ENCODE measurements at places on chromosomes 2 and 18.
A peak's percentile ranks its signal among the peaks of the same experiment; 100 is the strongest.

DNA sequence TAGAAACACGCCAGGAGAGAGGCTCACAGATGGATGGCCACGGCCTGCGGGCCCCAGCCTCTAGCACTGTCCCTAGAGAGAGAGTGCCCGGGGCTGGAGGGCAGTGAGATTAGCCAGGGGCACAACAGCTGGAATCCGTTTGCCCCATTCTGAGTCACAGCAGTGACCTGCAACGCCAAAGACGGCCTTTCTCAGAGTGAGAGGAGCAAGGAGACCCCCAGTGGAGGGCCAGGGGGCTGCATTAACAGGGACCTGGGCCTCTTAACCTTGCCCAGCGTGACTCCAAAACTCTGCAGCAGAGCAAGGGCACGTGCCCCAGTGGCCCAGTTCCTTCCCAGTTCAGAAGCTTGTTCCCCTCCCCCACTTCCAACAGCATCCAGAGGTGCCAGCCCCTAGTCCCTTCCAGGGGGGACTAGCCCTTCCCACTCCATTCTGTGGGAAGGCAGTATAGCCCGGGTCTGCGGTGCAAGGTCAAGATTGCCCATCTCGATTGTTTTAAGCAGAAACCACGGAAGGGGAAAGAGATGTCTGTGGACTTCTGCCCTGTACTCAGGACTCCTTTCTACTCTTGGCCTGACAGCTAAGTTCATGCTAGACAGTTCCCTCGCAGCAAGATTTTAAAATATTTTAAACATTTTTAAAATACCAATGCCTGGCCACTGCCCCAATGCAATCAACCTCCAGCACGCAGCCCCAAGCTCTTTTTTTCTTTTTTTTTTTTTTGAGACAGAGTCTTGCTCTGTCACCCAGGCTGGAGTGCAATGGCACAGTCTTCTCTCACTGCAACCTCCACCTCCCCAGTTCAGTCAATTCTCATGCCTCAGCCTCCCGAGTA lies 50.9 kb upstream of the BIN1 start:
- DNase-seq: no peak

DNA sequence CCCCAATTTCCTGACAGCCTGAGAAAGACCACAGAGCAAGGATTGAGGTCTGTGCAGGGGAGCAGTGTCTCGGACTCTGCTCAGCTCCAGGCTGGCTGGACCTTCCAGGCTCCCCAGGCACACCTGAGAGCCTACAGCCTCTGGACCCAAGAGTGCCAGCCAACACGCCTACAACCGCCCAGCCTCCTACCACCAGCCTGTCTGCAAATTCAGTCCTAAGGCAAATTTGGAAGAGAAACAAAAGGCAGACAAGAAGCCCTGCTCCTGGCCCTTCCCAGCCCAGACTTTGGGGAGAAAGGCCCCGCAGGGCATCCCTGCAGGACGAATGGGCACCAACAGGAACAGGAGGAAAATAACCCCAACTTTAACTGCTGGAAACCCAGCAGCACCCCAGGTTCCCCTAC lies 1.9 kb downstream of the HS6ST1 start:
- DNase-seq: no peak

GRCh38 chr2:224551693-224552092 lies 33.5 kb downstream of the CUL3 start:
- DNase-seq: no peak

- DNase-seq: no peak
Observed at GRCh38 chr2:210157526-210157925, 13.7 kb downstream of the KANSL1L start.

- no peak for DNase-seq
Observed at GRCh38 chr2:11011359-11011758, 99.6 kb downstream of the KCNF1 start.

GRCh38 chr2:128615571-128615970 lies 296.9 kb upstream of the HS6ST1 start:
- no peak for DNase-seq

GRCh38 chr2:160911258-160911657 lies 249.0 kb upstream of the TANK start:
- DNase-seq: peak; percentile 58

GRCh38 chr18:58860747-58861231 lies 3.9 kb upstream of the ZNF532 start:
- DNase-seq: no peak

DNA sequence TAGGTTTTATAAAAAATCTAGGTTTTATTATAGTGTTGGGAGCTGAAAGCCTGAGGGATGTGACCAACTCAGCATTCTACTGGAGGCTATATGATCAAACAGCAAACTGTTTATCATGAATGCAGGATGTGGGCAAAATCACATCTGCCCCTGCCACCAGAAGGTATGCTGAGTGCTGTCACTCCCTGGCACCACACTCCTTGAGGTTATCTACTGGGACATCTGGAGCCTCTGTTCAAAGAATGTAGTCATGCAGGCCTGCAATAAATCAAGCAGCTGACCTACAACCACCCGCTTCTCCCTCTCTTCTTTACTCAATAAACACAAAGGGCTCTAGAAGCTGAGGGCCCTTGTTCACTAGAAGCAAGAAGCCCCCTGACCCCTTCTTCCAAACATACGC lies 328.4 kb upstream of the DDX18 start:
- DNase-seq: no peak

DNA sequence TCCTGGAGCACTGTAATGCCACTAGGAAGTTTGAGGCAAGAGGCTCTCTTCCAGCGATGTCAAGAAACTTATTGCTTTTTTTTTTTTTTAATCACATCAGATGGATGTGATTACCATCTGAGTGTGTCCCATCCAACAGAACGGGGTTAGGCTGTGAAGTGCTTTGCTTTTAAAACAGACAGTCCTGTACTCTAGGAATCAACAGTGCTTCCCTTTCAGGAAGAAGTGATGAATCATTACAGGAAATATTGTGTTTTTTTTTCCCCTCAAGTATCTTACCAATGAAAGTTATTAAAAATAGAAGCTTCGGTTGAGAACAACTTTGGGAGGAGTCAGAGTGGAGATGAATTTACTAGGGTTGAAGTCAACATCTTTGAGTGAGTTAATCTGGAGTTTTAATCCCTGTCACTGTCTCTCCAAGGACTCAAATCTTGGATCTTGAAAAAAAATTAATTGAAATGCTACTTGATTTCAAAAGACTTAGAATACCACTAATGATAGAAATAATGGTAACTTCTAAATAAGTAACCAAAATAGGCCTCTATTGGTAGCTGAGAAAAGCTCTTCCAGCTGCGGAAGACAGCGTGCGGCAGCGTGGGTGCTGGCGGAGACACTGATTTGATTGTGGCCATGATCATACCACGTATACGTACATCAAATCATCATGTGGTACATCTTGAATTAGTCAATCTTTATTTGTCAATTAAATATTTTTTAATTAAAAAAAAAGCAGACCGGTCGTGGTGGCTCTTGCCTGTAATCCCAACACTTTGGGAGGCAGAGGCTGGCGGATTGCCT lies 45.5 kb downstream of the GATA6 start:
- peak; percentile 76 for DNase-seq

DNA sequence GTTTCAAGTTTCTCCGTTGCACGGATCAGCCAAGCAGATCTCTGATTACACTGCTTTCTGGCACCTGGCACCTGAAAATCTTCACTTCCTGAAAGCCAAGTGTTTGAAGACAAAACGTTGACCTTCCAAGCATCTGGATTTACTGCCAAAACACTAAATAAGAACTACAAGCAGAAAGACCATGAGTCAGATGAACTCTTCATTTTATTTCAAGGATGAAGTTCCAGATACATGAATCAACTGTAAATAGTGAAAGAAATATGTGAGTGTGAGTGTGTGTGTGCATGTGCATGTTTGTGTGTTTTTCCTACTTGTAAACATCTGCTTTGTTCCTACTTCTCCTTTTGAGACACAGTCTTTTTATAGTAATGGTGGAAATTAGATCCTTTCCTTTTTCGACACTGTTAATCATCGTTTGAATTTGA lies 60.0 kb upstream of the DTNA start:
- no peak for DNase-seq

GRCh38 chr2:239152916-239153305 lies 247.9 kb downstream of the HDAC4 start:
- no peak for DNase-seq

DNA sequence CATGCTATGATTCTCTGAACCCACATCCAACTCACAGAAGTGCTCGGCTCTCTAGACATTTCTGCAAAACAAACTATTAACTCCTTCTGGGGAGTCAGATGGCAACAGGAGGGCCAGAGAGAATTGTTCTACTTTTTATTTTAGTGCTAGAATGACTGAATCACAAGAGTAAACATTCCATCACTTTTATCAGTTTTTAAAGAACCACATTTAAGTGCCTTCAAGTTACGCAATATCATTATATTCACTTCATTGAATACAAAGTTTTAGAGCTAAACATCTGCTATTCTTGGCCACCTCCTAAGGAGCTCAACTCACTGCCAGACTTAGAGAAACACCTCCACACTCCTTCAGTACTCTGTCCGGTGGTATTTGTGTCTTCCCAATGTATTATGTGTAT lies 22.4 kb downstream of the B4GALT6 start:
- DNase-seq: no peak

- no peak for DNase-seq
Observed at GRCh38 chr18:23718243-23718720, 29.0 kb downstream of the LAMA3 start.

GRCh38 chr2:144430722-144431391 lies 89.1 kb downstream of the ZEB2 start:
- no peak for DNase-seq

DNA sequence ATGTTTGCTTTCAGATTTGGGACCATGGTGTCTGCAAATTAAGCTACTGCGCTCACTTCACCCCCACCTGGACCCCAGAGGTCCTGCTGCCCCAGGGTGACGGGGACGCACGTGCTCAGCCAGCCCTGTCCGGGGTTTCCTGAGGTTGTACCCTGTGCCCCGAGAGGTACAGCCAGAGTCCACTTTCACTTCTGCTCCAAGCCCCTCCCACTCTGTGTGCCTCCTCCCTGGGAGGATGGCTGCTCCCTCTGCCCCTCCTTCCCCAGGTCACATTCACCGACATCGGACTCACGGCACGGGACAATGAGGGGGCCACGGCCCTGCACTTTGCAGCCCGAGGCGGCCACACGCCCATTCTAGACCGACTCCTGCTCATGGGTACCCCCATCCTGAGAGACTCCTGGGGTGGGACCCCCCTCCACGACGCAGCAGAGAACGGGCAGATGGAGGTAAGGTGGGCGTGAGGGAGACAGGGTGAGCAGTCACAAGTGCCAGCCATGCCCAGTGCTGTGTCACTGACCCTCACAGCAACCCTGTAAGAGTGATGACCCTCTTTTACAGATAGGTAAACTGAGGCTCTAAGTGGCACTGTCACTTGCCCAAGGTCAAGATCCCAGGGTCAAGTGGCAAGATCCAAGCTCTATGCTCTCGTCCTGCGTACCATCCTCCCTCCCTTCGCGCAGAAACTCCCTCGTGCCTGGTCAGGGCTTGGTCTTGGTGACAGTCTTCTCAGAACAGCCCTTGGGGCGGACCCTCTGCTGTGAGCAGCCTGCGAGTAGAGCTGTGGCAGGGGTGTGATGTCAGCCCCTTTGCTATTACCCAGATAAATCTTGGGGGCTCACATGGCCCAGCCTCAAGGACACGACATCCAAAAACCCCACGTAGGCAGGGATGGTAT lies 7.6 kb downstream of the ESPNL start:
- no peak for DNase-seq

- DNase-seq: no peak
Observed at GRCh38 chr2:238362626-238363025, 42.3 kb downstream of the TRAF3IP1 start.

- DNase-seq: no peak
Observed at GRCh38 chr2:236505648-236506047, 64.0 kb upstream of the ACKR3 start.

GRCh38 chr18:44789710-44790109 lies 109.0 kb downstream of the SETBP1 start:
- peak; percentile 17 for DNase-seq

DNA sequence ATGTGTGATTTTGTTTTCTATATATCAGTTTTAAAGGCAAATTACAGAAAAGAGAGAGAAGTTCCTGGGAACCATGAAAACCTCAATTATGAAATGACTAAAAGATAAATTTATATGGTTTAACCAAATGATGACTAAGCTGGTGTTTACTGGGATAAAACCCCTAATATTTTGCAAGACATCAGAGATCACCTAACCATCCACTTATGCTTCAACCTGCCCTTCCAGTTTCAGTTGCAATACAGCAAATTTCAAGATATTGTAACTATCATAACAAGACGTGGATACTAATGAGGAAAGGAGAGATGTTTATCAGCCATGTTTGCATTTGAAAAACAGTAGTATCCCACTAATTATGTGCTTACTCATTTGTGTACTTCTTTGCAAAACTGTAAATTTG lies 108.2 kb downstream of the GAREM1 start:
- DNase-seq: no peak

- peak; percentile 33 for DNase-seq
Observed at GRCh38 chr2:152743002-152743401, 24.6 kb downstream of the ARL6IP6 start.

GRCh38 chr2:226868331-226869162 lies 32.7 kb downstream of the RHBDD1 start:
- DNase-seq: no peak

- no peak for DNase-seq
Observed at GRCh38 chr2:192159736-192160135, 35.0 kb downstream of the TMEFF2 start.

GRCh38 chr18:56637711-56638231 lies 621 bp downstream of the TXNL1 start:
- peak; percentile 6 for DNase-seq

DNA sequence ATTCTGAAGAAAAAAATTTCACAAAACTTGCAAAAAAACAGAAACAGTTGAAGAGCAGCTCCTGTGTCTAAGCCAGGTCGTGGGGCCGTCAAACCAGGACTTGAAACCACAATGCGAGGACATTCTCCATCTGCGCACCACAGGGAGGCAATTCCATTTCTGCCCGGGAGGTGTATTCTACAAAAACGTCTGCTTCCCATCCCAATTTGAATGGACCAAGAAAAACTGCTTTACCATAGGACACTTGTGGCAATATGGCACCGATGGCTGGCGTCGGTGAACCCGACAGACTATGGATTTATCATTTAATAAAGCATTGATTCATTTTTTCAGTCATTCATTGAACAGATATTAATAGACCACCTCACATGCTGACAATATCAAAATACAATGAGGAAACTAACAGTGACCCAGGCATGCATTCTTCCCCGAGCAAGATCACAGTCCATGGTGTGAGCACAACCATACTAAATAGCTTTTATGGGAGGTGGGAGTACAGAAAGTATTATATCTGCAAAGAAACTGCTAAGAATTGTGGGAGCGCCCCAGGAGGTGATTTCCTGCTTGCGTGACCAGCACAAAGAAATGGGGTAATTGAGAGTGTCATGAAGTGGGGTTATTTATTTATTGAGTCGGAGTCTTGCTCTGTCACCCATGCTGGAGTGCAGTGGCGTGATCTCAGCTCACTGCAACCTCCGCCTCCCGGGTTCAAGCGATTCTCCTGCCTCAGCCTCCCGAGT lies 10.5 kb upstream of the ZAP70 start:
- DNase-seq: no peak
